ENCODE measurements at places on chromosomes 2 and 18. TPM values are rescaled to one million over a fixed set of nuclear protein-coding genes. Genes with fewer than 3 reads are reported as not detected.

DNA sequence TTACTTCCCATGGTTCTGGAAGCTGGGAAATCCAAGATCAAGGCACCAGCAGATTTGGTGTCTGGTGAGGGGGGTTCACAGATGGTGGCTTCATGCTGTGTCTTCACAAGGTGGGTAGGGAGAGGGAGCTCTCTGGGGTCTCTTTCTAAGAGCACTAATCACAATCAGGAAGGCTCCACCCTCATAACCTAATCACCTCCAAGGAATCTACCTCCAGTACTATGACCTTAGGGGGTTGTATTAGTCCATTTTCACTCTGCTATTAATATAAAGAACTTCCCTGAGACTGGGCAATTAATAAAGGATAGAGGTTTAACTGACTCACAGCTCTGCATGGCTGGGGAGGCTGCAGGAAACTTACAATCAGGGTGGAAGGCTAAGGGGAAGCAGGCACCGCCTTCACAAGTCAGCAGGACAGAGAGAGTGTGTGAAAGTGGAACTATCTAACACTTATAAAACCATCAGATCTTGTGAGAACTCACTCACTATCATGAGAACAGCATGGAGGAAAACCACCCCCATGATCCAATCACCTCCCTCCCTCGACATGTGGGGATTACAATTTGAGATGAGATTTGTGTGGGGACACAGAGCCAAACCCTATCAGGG lies 17.6 kb downstream of the TBC1D8 start:
- no peaks in the 10 kb centered on the region for H3K27me3 ChIP-seq
- no peak overlapping the region for H3K4me3 ChIP-seq
- no peak for DNase-seq

DNA sequence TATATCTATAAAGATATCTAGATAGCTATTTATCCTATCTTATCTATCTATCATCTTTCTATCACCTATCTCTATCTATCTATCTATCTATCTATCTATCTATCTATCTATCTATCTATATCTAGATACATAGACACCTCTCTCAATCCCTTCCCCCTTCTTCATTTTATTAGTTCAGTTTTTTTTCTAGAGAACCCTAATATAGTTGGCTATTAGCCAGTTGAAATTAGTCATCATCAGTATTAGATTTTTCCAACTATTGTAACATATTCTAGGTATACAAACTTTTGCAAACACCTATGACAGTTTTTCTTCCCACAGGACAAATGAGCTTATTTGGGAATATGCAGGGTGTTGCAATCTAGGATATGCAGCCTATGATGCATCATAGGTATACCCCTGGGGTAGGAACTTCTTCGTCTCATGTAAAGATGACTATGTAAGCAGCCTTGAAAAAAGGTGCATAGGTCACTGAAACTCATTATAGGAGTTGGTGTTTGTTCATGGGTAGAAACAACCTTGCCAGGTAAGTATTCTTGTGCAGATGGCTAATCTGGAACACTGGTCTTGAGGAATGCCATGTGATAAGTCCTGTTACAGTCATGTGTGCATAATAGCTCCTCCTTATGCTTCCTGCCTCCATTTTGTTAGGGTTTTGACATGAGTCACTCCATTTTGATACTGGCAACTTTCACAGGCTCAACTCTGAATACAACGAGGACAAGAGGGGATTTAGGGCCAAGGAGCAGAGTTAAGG lies 160.7 kb upstream of the ZSWIM2 start:
- H3K36me3 ChIP-seq, result no peaks in the 10 kb centered on the region
- H3K27me3 ChIP-seq, result no peaks in the 10 kb centered on the region
- no peaks in the 10 kb centered on the region for H3K4me1 ChIP-seq
- DNase-seq, result no peak
- H3K4me3 ChIP-seq, result no peak overlapping the region

DNA sequence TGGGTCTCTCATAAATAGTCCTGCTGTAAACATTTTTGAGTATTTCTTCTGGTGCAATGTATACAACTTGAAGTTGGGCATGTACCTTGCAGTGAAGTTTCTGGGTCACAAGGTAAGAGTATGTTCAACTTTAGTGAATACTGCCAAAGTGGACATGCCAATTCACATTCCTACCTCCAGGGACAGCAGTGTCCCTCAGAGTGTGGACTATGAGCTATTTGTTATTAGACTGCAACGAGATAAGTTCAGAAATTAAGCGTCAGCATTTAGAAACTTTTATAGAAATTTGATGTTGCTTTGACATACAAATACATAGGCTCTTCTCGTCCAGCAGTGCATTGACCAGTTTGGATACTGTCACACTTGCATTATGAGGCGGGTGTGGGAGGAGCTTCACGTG lies 7.2 kb upstream of the ACKR3 start:
- no peak overlapping the region for H3K27ac ChIP-seq
- peaks cover 7% of the 10 kb centered on the region for H3K27me3 ChIP-seq

DNA sequence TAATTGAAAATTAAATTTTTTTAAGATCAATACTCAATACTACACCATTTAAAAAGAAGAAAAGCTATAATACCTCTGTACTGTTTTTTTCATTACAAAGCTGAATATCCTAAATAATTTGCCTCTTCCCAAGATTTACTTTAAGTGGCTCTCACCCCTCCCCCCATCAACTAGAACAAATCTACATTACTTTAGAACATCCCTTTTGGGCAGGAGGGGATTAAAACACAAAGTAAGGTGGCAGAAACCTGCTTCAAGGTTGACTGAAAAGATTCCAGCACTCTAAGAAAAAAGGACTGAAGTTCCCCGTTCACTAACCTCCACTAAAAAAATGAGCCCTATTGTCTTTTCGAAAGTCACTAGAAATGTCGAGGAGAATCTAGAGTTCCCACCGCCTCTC lies 42.3 kb downstream of the SLC38A11 start:
- peak overlapping the region; percentile 87 for H3K27ac ChIP-seq
- no peaks in the 10 kb centered on the region for H3K36me3 ChIP-seq
- no peaks in the 10 kb centered on the region for H3K27me3 ChIP-seq
- H3K4me1 ChIP-seq, result peaks cover 27% of the 10 kb centered on the region
- peak; percentile 67 for DNase-seq

GRCh38 chr18:23822590-23823385 lies 133.5 kb downstream of the LAMA3 start:
- peaks cover 30% of the 10 kb centered on the region for H3K4me1 ChIP-seq
- no peaks in the 10 kb centered on the region for H3K27me3 ChIP-seq

DNA sequence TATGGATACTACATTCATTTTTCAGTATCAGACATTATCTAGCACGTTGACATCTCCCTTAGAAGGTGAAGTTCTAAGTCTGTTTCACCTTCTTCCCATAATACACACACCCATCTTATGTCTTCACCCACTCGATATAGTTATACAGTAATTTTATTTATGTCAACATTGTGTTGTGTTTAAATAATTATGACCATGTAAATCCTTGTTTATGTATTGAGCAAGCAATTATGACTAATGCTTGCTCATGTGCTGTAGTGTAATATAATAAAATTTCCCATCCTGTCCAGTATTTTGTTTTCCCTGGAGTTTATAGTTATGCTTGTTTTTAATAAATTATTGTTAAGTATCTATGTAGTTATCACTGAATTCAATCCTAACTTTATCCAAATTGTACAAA lies 163.2 kb downstream of the MTX2 start:
- H3K36me3 ChIP-seq, result no peaks in the 10 kb centered on the region
- H3K4me1 ChIP-seq, result no peaks in the 10 kb centered on the region
- no peak for DNase-seq
- H3K27ac ChIP-seq, result no peak overlapping the region

DNA sequence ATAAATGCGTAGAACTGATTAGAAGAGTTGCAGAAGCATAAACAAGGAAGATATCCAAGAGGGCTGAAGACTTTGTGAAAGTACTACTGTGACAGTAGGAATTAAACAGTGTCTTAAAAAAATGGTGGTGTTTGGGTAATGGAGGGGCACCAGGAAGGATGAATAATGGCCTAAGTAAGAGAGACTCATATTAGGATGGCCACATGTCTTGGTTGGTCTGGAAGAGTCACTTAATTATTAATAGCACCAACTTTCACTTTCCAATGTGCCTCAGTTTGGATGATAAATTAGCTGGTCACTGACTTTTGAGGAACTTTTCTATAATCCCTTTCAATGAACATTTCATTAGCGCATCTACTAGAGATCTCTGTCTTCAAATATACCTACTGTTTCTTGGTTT lies 372.2 kb downstream of the NYAP2 start:
- no peaks in the 10 kb centered on the region for H3K27me3 ChIP-seq
- H3K27ac ChIP-seq, result no peak overlapping the region
- no peak overlapping the region for H3K4me3 ChIP-seq
- DNase-seq, result no peak
- no peaks in the 10 kb centered on the region for H3K4me1 ChIP-seq
- H3K36me3 ChIP-seq, result no peaks in the 10 kb centered on the region

DNA sequence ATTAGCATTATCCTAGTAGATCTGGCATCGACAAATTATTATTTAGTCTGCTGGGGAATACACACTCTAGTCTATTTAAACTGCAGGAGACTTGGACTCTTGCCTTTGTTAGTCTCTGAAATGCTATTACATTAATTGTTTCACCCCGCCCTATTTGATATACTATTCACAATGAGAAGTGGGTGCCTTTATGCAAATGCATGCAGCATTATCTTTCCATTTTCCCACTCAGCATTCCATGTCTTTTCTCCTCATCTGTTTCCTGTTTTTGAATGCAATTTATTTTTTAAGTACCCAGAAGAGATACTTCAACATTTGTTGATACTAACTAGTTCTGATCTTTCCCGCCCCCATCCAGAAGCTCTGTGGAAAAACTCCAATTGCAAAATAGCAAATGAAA lies 395.3 kb upstream of the NXPH2 start:
- no peaks in the 10 kb centered on the region for H3K27me3 ChIP-seq
- H3K4me1 ChIP-seq, result no peaks in the 10 kb centered on the region
- no peak for DNase-seq
- no peak overlapping the region for H3K4me3 ChIP-seq

PTPRN gene
- polyA plus RNA-seq, result 4.8 TPM

IL1F10 gene
- polyA plus RNA-seq, result not detected

LYPD6 gene
- polyA plus RNA-seq, result 4.9 TPM

ARHGAP15 gene
- polyA plus RNA-seq, result not detected
